ENCODE measurements at places on chromosomes 13 and 19.

GRCh38 chr19:30023330-30023729 lies 81.3 kb downstream of the URI1 start:
- DNase-seq: no peak

DNA sequence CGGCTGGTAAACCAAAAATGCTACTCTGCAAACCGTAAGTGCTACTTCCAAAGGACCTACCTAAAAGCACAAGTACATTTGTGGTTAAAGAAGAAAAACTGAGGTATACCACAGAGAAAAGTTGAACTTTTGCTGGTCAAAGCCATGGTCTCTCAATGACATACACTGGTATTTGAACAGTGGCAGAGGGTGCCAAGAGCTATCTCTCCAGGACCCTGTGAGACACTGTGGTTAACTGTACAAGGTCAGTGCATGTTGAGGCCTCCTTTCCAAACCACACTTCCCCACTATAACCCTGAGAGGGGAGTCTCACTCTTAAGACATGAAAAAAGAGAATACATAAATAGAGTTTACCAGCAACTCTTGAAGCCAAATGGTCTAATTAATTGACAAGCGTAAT lies 49.5 kb downstream of the COL4A1 start:
- no peak for DNase-seq

DNA sequence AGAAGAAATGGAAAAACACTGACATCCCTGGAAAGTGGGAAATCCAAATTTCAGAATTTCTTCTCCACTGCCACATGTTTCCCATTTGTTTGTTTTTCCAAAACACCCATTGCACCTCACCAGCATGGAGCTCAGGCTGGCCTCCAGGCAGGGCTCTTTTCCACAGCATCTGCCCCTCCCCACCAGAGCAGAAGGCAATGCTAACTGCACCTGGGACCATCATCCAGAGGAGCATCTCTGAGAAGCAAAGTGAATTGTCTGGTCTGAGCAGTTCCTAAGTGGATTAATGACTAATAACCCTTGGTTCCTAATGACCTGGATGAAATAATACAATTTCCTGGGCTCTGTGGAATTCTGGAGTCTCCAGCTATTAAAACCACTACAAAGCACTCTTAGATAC lies 8.8 kb upstream of the CYSLTR2 start:
- DNase-seq: no peak

DNA sequence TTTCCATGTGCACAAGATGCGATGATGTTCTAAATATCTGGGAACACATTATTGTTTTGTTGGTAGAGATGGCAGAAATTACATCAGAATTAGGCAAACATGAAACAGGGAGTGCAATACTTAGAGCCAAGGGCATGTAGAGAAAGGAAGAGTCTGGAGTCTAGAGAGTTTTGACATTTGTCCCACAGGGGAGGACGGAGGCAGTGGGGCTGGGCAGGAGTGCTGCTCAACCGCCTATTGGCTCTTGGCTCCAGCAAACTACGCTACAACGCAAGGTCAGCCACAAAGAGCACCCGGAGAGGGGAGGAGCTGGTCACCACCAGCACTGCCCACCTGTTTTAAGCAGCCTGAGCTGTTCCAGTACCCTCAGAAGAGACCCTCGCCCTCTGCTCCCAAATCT lies 108.3 kb downstream of the ABCC4 start:
- no peak for DNase-seq

- no peak for DNase-seq
These were observed 566 bp downstream of the MPV17L2 start for GRCh38 chr19:18193388-18194180.

DNA sequence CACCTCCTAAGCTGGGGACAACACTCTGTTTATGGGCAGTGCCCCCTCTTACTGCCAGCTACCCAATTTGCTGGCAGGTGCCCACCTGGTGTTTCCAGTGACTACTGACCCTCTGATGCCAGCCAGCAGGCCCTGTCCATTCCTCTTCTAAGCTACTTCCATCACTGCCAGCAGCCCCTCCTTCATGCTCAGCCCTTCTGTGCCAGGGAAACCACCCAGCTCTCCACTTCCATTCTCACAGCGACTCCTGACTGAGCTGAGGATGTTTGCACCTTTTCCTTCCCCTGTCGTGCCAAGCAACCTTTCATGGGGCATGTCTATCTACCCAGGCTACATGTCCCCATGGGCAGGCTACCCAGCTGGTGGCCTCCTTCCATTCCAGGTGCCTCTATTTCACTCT lies 24.0 kb upstream of the ZNF492 start:
- no peak for DNase-seq

DNA sequence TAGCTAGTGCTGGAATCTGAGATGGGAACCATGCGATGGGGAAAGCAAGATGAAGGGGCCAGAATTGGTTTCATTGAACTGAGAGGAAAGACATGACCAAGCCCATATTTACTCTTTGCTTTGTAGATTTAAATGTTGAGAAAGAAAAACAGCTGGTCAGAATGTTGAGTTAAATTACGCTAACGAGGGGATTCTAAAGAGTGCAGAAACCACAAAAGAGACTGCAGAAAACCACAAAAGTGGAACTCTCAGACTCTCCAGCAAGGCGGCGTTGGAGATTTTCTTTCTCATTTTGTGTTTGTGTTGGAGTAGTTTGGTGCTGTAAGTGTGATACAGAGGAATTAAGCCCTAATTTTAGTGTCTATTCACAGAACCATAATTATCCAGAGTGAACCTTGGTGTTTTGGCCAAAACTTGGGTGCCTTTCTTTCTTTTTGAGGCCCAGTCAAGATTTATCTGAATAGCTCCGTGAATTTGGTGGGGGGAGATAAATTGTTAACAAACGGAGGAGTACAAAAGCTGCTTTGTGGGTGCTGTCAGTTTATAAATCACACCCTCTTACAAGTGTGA lies 26.3 kb downstream of the SAE1 start:
- no peak for DNase-seq

DNA sequence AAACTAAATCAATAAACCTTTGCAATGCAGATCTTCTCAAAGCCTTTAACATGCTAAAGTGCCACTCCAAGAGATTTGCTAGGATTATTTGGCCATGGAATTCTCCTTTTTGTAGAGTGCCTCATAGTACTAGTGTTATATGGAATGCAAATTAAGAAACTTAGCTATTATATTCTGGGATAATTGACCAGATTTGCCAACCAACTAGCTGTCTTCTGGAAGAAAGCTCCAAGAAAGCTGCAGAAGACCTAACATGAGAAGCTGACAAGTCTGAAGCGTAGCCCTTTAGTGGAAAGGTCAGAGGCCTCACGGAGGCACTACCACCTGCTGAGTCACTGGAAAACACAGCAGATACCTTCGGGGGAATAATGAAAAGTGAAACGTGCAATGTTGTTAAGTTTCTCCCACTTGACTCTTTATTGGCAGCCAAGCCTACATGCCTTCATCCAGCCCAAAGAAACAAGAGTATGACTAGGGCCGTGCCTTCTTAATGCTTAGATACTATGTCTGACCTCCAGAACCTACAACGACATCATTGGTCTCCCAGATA lies 29.8 kb upstream of the KATNAL1 start:
- no peak for DNase-seq

DNA sequence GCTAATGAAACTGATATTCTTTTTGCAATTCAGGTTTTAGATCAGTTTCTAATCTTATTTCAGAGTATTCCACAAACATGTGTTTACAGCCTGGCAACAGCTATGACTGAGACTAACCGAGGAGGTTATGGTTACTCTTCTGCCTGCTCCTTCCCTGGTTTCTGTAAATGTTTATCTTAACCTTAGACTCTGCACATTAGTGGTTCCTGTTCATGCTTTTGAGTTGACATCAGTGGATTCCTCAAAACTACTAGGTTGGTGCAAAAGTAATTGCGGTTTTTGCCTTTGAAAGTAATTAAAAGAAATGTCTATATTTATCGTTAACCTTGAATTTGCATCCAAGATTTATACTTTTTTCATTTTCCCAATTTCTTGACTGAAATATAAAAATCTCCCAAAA lies 237.0 kb upstream of the TSHZ3 start:
- no peak for DNase-seq

DNA sequence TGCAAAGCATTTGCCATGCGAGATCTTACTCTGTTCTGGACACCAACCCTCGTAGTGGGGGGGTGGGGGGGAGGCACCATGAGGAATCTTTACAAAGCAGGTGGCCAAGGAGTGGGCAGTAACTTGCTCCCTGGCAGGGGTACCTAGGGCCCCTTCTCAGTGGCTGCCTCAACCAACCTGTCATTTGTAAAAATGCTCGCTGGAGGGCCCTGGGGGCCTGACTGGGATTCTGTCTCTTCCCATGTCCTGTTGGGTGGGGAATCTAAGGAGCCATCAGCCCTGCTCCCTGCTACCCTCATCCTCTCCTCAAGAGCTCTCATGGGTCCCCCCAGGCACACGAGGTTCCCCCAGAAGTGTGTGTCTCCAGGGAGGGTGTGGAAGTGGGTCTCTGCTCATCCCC lies 1.5 kb downstream of the KCNN1 start:
- DNase-seq: no peak

DNA sequence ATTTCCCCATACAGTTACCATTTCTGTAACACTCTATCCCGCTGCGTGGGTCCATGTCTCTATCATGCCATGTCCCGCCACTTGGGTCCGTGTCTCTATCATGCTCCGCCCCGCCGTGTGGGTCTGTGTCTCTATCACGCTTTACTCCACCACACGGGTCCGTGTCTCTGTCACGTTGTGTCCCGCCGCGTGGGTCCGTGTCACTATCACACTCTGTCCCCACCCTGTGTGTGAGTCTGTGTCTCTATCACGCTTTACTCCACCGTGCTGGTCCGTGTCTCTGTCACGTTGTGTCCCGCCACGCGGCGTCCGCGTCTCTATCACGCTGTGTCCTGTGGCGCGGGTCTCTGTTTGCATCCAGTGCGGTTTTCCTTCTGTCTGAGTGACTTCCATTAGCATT lies 11.6 kb downstream of the ADPRHL1 start:
- DNase-seq: no peak

GRCh38 chr13:102856557-102856956 lies 10.7 kb downstream of the ERCC5 start:
- peak; percentile 16 for DNase-seq

GRCh38 chr13:50945669-50946068 lies 36.1 kb downstream of the RNASEH2B start:
- no peak for DNase-seq

- DNase-seq: peak; percentile 33
These were observed 51.2 kb upstream of the ABCC4 start for GRCh38 chr13:95352486-95352885.

DNA sequence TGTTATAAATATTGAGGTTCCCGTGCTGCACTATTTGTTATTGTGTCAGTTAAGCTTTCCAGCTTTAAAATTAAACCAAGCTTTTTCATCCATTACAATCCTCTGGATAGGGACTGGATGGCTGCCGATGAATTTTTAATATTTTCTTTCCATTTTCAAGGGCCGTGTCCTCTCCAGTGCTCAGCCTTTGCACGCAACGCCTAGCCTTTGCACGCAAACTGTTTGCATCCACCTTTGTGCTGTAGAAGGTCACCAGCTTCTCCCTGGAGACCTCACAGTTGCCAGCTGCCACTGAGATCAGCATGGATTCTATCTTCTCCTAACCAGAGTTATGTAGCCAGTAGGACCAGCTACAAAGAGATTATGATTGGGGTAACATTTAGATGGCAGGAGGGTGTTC lies 240.5 kb downstream of the SLC7A1 start:
- DNase-seq: no peak

DNA sequence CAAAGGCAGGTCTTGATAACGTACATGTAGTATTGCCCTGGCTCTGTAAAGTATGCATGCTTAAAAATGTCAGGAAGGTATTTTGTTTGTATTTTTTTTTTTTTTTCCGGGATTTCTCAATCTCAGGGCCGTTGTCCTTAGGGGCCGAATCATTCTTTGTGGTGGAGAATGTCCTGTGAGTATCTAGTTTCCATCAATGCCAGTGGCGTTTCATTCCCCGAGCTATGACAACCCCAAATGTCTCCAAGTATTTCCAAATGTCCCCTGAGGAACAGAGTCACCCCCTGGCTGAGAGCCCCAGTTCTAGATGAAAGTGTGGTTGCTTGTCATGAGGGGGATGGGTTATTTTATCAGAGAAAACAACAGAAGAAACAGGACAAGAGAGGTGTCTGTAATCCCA lies 68.7 kb downstream of the ACSBG2 start:
- DNase-seq: no peak

DNA sequence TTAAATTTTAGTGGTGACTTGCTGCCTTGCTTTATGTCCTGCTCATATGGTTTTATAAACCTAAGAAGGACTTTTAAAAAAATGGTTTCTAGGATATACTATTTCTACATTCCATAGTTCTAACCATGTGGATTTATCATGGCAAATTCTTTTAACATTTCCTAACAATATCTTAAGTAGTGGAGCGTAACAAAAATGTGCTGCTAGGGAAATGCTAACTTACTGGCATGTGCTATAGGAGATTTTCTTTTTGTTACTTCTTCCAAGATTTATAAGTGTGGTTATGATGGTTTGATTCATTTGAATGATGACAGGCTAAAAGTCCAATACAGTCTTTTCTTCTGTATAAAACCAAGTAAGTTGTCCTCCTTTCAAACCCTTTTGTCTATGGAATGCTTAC lies 713.7 kb downstream of the SLITRK1 start:
- DNase-seq: no peak

DNA sequence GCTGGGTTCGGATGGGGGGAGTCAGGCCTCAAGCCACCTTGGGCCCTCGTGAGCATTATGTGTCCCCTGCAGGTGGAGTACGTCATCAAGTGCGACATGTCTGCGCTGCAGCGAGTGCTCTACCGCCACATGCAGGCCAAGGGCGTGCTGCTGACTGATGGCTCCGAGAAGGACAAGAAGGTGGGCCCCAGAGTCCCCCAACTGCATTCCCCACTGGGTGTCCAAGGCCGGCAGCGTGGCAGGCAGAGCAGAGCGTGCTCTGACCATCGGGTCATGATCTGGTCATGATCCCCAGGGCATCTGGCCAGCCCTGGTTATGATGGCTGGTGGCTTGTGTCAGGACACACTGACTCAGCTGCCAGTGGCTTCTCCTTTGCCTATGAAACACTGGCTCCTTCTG lies 63.4 kb downstream of the SMARCA4 start:
- no peak for DNase-seq

DNA sequence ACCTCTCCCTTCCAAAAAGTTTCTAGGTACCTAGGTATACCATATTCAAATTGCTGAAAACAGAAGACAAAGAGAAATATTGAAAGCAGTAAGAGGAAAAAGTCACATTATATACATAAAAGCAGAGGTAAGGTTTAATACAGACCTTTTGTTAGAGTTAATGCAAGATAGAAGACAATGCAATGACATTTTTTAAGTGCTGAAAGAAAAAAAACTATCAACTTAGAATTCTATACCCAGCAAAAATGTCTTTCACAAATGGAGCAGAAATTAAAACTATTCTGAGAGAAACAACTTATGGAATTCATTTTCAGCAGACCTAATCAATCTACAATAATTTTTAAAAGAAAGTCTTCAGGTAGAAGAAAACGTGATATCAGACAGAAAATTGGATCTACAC lies 77.2 kb downstream of the CRYL1 start:
- DNase-seq: no peak
